ENCODE measurements at places on chromosomes 7 and 10.

GRCh38 chr7:147279964-147280374, 1163.4 kb downstream of the CNTNAP2 start:
- DNase-seq: no peak

- no peak for DNase-seq
Observed at GRCh38 chr10:50538555-50539398, 85.0 kb downstream of the SGMS1 start.

GRCh38 chr10:3068201-3068967, 1.0 kb downstream of the PFKP start:
- peak; percentile 61 for DNase-seq

GRCh38 chr7:157687158-157687557, 350.4 kb downstream of the DNAJB6 start:
- no peak for DNase-seq

- DNase-seq: no peak
Observed at GRCh38 chr7:57375783-57376182, 74.2 kb upstream of the ZNF716 start.

DNA sequence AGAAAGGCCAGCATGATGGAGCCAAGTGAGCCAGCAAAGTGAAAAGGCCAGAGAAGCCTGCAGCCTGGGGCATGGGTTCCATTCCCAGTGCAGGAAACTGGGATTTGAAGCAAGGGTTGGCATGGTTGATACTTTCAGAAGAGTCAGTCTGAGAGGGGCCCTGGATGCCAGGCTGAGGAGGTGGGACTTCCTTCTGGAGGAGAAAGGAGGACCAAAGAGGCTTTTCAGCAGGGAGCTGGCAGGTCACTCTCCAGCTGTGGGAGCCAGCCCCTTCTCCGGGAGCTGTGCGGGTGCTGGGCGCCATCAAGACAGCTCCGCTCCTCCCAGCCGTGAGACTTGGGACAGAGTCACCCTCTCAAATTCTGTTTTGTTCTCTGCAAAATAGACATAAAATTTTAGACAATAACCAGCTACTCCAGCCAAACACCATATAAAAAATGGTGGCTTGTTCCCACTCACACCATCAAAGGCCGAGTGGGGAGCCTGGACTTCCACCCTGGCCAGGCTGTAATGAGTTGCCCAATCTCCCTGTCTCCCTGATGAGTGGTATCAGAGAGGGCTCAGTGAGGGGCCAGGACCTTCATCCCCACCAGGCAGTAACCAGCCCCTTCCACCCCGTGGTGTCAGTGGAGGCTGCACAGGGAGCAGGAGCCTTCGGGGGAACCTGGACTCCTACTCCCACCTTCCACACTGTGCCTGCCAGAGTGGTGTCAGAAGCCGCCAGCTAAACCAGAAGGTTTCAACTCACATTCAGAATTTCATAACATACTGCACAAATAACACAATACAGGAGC, 133.6 kb upstream of the RET start:
- no peak for DNase-seq

DNA sequence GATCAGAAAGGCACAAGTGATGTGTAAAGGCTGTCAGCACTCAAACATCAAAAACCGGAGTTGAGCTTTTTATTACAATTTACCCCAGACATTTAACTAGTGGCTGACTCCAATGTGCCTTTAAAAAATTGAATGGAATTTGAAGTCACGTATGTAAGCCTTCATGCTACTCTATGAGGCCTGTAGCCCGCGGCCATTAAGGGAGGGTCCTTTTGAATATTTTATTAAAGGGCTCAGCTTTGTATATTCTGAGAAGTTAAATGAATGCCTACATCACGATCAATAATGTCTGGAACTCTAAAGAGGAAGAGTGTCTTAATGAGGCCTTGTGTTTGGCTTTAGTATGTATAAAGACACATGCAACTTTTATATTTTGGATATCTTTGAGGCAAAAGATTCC, 916.6 kb upstream of the CELF2 start:
- no peak for DNase-seq

DNA sequence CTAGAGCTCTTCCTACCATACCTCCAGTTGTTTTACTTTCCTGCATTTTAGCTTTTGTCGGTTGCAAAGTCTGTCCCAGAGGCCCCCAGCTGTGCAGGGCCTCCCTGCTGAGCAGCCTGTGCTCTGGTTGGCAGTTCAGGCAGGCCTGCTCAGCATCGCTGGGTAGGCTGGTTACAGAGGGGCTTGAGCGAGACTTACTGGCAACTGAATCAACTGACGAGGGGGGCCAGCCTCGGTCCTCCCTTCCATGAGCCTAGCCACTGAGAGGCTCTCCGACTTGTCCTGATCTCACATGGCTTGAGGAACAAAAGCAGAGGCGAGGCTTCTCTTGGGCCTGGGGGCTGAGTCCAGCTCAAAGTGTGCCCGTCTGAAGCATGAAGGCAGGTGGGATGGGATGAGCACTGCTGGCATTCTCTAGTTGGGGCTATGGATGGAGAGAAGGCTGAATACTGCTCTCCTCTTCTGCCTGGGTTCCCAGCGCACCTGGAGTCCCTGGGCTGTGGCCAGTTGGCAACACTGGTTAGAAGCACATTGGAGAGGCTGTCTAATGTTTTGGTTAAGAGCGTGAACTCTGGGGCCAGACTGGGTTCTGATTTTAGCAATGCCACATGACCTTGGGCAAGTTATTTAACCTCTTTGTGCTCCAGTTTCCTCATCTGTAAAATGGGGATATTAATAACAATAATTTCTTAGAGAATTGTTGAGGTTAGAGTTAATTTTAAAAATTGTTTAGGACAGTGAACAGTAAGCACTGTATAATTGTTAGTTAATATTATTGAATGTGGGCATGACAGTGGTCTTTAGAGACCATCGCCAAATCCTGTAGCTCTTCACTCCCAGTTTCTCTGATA, 6.9 kb upstream of the SFRP5 start:
- DNase-seq: no peak

GRCh38 chr10:34690383-34691049, 124.6 kb downstream of the PARD3 start:
- DNase-seq: no peak

DNA sequence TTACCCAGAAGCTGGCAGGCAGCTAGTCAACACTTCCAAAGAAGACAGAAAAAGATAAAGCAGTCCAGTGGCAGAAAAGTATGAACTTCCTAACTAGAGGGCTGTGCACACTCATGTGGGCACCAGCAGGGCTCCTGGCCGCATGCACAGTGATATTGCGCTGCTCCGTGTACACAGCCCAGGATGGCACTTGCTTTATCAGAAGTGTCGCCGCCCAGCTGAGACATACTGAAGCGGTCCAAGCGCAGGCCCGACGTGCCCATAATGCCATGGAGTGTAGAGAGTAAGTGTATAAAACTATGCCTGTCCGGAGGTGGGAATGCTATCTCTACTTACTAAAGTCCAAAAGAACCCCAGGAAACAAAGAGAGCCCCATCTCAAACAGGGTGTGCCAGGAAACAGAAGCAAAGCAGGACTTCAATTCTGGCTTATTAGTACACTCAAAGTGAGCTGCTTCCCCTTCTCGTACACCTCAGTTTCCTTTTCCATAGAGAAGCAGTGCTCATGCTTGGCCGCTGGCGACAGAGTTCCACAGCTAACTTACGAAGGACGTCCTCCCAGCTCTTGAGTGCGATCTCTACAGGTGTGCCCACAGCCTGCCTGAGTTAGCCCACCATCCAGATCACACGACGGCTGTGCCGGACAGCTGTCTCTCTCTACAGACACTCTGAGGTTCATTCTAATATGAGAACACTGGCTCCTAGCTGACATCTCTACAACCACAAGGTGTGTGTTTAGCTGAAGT, 234.3 kb downstream of the COBL start:
- DNase-seq: peak; percentile 57

GRCh38 chr7:80790877-80791276, 128.0 kb downstream of the SEMA3C start:
- no peak for DNase-seq

- DNase-seq: peak; percentile 16
Observed at GRCh38 chr7:159006610-159007130, 138.0 kb downstream of the VIPR2 start.

- no peak for DNase-seq
Observed at GRCh38 chr7:102908676-102909075, 4.1 kb upstream of the LRRC17 start.

DNA sequence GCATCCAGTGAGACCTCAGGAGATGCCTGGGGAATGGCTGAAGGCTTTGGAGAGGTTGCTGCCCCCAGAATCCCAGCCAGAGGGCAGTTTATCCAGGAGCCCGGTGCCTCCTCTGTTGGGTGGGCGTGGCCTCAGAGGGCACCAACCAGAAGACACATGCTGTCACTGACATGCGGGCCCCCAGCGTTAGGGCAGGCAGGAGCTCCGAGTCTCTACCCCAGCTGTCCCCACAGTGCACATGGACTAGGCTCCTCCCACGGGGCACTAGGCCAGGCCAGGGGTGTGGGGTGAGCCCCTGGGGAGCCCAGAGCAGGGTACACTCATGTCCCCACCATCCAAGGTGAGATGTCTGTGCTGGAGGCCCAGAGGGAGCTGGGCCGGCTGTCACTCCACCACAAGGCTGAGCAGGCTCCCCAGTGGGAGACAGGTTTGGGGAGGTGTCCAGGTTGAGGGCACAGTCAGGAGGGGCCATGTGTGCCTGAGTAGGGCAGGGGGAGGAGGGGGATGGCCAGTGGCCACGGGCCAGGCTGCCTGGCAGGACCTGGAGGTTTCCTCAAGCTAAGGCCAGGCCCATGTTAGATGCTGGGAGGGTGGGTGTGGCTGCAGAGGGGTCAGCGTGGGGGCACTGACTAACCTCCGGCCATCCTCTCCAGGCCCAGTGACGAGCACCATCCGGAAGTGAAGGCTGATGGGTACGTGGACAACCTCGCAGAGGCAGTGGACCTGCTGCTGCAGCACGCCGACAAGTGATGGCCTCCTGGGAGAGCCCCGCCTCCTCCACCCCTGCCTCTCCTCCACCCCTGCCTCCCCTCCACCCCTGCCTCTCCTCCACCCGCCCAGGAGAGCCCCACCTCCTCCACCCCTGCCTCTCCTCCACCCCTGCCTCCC, 131.3 kb downstream of the FAM53B start:
- peak; percentile 65 for DNase-seq

- DNase-seq: no peak
Observed at GRCh38 chr10:25661632-25662031, 272.4 kb upstream of the MYO3A start.

GRCh38 chr10:93589648-93590562, 11.1 kb downstream of the RBP4 start:
- no peak for DNase-seq

GRCh38 chr7:105924945-105925344, 38.1 kb upstream of the CDHR3 start:
- no peak for DNase-seq

GRCh38 chr10:1287971-1288401, 231.8 kb downstream of the WDR37 start:
- DNase-seq: peak; percentile 6

DNA sequence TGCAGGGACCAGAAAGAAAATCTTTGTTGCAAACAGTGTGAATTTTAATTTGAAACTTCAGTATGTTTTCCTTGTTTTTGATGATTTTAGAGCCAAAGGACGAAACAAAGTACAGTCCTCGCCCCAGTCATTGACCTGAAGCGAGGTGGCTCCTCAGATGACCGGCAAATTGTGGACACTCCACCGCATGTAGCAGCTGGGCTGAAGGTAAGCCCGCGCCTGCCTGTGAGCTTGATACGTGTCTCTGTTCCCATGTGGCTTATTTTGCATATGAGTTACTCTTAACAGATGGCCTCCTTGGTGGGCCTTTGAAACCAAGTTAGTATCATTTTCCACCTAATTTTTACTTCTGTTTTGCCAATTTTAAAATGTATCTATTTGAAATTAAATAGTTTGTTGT, 12.3 kb downstream of the RBM17 start:
- DNase-seq: no peak

DNA sequence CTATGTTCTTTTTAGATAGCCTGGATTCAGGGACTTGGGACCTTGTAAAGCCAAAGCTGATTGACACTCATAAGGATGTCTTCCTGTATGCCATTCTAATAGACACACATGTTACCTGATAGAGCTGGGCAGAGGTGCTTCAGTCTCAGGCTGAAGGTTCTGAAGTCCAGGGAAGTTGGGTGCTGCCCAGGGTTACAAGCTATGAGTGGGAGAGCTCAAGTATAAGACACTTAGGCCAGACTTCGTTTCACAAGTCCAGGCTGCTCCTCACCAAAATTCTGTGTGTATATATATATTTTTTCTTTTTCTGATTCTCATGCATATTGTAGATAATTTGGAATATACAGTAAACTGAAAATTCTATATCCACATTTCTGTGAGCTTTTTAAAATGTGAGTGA, 144.2 kb downstream of the HDAC9 start:
- DNase-seq: no peak

- DNase-seq: peak; percentile 59
Observed at GRCh38 chr10:88541116-88541626, 41.9 kb downstream of the RNLS start.

DNA sequence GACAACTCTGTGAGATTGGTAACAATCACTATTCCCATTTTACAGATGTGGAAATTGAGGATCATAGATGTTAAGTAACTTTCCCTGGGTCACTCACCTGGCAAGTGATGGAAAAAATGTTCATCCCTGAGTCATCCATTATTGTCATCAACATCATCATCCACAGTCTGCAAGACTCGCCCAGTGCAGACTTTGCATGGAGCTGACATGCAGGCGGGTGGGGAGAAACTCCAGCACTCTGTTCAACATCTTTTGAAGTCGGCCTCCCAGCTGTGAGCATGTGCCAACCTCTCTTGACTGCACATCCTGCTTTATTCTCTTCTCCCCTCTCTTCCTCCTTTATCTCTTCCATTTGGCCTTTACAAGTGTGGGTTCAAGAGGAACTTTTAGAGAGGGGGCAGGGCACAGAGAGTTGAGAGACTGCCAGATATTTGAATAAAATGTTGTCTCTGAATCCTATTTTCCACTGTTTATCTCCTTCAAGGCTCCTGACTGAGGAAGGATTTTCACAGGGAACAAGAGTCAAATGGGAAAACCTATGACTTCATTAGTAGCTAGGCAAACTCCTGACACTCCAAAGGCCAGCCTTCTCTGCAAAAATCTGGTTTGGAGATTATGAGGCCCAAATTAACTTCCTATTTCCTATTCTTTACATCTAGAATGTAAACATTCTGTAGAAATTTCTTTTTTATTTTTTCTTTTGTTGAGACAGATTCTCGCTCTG, 283.7 kb upstream of the PODXL start:
- peak; percentile 15 for DNase-seq

GRCh38 chr10:14667781-14668180, 106.9 kb downstream of the FAM107B start:
- no peak for DNase-seq

DNA sequence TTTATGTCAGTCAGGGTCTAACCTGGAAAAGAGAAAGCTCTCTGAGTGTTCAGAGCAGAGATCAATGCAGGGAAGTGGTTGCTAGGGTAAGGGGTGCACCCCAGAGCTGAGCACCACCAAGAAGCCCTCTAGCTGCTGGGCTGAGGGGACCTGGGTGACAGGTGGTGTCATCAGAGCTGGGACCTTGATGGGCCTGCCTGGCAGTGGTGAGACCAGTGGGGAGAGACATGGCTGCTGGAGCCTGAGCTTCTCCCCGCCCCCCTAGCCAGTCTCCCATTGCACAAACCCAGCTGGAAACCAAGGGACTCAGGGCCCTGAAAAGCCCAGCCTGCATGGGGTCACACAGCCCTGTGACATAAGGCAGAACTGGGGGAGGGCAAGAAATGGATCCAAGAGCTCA, 49.1 kb upstream of the OSBPL3 start:
- no peak for DNase-seq
